ENCODE measurements at places on chromosomes 6 and 20.
A peak's percentile ranks its signal among the peaks of the same experiment; 100 is the strongest.

DNA sequence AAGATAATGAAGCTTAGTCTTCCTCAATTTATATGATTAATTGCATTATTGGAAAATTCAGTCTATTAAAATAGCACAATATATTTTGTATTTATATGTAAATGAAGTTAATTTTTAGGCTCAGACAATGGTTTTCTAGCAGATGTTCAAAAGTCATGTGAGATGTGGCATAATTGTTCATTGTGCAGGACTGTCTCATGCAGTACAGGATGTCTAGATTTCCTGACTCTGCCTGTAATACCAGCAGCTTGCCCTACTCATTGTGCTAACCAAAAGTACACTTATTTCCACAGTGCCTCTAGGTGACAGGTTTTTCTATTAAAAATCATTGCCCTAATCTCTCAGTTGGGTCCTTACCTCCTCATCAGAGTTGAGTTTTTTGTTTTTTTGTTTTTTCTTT, 12.4 kb downstream of the RALGAPB start:
- DNase-seq = no peak

DNA sequence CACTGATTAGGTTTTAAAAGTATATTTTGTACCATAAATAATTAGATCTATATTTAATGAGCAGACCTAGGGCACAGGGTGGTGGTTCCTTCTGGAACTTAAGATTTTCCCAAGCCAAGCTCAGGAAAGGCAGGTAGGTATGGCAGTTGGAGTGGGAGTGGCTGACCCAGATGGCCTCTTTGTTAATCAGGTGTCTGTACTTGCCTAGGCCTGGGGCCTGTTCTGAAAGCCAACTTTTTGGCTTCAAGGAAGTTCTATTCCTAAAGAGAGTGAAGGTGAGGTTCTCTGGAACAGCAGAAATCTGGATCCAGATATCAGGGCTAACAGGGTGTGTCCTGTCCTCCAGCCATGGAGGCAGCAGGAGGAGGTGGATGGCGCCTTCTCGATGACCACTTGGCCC, 44.9 kb downstream of the VEGFA start:
- no peak for DNase-seq

GRCh38 chr6:20816126-20816525, 281.9 kb downstream of the CDKAL1 start:
- DNase-seq = no peak

- no peak for DNase-seq
These were observed 224.4 kb downstream of the TPBG start for GRCh38 chr6:82588020-82588419.

- DNase-seq = peak; percentile 26
These were observed 70.0 kb upstream of the TBXT start for GRCh38 chr6:166237617-166238016.

- peak; percentile 67 for DNase-seq
These were observed 63.0 kb downstream of the LYRM2 start for GRCh38 chr6:89575562-89575960.
